ENCODE measurements at places on chromosomes 7 and 10.

GRCh38 chr10:20768843-20769242, 128.3 kb downstream of the NEBL start:
- no peak for DNase-seq

DNA sequence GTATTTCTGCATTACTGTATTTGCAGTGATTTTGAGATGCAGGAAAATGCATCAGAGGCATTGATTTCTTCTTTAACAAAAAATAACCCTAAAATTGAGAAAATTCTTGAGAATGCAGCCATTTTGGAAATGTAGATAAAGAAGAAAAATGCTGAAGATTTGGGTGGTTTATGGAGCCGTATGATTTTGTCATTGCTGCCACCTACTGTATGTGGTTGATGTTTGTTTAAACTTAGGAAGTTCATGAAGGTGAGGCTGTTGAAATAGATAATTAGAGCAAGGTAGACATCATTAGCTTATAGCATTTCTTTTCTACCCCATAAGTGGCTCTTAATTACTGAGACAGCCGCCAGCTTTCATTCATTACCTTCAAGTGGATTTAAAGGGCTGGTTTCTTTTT, 92.1 kb upstream of the SAMD8 start:
- peak; percentile 24 for DNase-seq

DNA sequence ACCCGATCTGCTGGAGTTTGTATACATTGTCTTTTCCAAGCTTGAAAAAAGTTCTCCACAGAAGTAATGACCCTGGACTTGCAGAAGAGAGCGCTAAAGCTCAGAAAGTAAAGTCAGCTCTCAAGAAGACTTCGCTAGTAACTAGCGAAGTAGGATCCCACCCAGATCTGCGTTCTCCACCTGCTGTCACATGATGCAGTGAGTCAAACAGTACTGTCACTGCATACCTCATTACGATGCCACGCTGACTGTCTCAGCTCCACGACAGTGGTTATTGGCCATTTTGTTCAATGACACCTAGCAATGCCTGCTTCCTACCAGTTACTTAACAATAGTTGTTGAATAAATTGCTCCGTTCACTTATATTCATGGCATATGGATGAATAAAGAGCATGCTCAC, 29.7 kb upstream of the SEC61G start:
- peak; percentile 72 for DNase-seq

DNA sequence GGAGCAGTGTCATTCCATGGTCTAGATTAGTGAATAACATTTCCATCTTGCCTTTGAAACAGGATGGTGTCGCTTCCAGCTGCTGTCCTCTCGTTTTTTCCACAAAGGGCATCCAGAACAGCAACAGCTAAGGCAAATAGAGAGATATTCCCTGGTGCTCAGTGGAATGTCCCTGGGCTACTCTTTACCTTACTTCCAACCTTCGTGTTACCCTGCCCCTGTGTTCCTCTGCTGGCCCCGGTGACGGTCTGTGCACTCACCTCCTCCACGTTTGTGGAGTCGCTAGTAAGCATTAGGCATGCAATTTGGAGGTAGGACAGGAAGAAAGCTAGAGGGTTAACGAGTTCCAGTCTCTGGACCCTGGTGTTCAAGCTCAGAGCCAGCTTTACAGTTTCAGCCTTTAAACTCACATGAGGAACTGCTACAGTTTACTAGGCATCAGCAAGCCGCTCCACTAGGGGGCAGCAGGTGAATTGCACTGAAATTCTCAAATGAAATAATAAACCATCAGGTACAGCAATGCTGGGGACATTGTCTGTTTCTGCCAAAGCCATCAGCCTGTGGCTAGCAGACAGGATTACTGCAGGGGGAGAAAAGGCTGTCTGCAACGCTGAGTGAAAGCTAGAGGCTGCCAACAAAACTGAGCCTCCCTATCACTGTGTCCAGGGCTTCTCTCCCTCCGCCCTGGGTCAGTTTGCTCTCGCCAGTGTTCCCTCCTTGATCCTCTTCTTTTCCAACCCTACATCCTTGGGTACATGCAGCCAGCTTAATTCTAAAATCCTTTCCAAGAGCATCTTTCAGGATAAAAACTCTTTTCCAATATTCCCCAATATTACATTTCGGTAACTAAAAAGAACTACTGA, 9.0 kb downstream of the MRPL32 start:
- DNase-seq: peak; percentile 84

- no peak for DNase-seq
These were observed 571 bp downstream of the KDM7A start for GRCh38 chr7:140176122-140176701.

DNA sequence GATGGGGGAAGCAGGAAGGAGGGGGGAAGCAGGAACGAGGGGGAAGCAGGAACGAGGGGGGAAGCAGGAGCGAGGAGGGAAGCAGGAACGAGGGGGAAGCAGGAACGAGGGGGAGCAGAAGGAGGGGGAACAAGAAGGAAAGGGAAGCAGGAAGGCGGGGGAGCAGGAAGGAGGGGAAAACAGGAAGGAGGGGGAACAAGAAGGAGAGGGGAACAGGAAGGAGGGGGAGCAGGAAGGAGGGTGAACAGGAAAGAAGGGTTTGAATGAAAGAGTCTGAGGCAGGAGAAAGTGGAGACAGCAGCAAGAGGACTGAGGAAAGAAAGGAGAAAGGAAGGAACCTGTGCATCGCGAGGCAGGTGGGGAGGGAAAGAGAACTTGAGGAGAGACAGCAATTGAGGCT, 256.6 kb downstream of the PTEN start:
- no peak for DNase-seq

- no peak for DNase-seq
These were observed 73.6 kb upstream of the NEBL start for GRCh38 chr10:20970708-20971107.

DNA sequence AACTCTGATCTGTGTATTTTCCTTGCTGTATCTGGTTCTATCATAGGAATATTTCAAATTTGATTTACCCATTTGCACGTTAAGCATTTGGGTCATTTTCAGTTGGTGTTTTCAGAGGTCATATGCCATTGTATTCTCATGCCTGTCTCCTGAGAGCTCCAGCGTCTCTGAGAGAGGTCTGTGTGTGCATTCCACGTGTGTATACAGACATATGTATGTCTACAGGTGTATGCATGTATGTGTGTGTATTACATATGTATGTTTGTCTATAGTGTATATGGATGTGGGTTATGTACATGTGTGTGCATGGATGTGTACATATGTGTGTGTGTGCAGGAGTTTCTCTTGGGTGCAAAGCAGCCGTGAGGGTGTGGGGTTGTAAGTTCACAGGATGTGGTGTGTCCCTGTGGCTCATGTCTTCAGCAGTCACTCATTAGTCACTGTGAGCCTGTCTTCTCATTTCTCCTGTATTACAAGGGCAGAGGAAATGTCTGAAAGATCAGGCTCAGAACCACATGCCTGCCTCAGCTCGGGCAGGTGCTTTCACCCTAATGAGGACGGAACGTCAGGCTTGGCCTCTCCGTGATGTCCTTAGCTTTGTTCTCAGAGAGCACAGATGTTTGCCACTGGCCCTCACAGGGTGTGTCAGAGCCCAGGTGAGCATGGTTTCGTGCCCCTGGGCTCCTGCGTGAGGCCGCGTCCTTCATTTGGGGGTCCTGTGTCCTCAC, 101.6 kb downstream of the NKX6-2 start:
- DNase-seq: no peak

DNA sequence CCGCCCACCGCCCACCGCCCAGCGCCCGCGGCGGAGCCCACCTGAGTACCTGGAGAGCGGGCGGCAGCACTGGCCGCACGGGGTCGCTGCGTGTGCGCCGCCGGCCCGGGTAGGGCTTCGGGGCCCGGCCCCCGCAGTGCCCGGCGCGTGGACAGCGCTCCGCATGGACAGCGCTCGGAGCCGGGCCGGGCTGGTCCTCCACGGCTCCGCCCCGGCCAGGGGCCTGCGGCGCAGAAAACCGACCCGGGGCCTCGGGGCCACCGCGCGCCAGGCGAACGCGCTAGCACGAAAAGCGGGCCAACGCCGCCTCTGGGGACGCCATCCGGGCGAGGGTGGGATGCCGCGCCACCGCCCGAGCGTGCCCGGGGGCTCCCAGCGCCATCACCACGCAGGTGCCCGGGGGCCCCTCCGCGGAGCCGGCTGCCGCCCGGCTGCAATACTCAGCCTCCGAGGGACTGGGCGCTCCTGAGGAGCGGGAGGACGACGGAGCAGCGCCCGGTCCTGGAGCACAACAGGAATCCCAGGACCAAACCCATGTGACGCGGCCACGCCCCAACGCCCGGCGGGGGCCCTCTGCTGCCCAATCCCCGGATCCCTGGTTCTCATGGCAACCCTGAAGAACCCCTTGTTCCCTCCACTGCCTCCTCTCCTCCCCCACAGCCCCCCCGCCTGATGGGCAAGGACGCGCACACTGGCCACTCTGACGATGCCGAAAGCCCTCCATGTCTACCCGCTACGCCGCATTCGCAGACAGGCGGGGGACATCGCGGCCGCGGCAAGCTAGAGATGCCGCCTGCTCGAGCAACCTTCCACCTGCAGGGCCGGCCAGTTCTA, at the start of gene GRB10:
GRB10 (minus strand) TSS at position 522 of the 834 bp plus-strand sequence. CDS start 50,574 bp downstream, outside the sequence.
- peak; percentile 68 for DNase-seq

DNA sequence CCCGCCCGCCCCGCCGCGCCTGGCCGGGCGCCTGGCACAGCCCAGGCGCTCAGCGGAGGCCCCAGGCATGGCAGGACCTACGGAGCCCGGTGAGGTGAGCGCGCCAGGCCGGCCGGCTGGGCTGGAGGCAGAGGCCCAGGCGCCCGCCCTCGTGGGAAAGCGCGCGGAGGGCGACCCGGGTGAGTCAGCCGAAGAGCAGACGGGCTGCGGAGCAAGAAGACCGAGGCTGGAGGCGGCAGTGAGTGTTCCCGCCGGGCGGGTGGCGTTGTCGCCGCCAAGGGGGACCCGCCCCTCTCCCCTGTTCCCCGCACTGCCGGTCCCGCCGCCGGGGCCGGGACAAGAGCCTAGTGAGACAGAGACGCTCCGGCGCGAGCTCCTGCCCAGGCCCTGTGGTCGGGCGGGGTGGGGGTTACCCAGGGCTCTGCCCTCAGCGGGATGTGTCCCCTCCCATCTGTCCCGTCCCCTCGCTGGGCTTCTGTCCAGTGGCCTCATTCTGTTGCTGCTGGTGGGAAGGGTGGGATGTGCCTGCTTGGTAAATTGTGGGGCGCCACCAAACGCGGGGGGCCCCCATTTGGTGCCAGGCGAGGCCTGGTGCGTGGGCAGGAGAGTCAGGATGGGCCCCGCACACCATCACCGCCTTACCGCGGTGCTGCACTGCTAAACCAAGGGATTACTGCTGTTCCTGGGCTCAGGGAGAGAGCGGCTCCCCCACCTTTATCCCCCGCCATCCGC, 17.0 kb upstream of the NODAL start:
- no peak for DNase-seq

DNA sequence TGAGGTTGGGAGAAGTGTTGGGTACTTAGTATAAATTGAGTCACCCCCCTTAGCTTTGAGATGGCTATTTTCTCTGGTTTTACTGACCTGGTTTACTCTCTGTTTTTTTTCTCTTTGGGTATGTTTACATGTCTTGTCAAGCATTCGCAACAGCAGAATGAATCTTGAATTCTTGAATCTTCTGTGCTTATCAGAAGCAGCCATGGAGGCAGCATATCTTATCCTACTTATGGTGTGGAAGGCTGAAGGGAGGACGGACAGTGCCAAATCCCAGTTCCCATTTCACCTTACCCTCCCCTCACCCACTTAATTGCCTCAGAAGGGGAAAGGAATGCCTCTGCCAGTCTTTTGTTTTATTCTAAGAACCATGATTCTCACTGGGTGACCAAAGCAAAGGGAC, 3.7 kb downstream of the SND1 start:
- DNase-seq: no peak

- no peak for DNase-seq
These were observed 287.6 kb downstream of the BMPER start for GRCh38 chr7:34192906-34193305.

- no peak for DNase-seq
These were observed 219.2 kb upstream of the C7orf33 start for GRCh38 chr7:148371280-148371937.

- no peak for DNase-seq
These were observed 51.1 kb downstream of the CPEB3 start for GRCh38 chr10:92239600-92240288.

DNA sequence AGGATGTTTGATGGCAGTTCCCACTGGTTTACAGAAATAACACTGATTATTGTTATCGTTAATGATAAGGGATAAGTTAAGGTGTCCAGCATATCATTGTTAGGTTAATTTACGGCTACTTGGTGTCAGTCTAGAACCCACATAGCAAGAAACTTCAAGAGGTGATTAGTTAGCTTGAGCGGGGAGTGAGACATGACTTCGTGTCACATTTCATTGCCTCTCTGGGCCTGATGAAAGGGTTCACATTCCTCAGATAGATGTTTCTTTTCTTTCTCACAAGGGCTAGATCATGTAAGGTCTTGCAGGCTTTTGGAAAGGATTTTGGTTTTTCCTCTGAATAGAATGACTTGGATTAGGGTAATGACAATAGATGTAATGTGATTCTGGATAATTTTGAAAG, 26.7 kb downstream of the WAC start:
- no peak for DNase-seq

- no peak for DNase-seq
These were observed 41.6 kb upstream of the KCNMA1 start for GRCh38 chr10:77679217-77679616.

DNA sequence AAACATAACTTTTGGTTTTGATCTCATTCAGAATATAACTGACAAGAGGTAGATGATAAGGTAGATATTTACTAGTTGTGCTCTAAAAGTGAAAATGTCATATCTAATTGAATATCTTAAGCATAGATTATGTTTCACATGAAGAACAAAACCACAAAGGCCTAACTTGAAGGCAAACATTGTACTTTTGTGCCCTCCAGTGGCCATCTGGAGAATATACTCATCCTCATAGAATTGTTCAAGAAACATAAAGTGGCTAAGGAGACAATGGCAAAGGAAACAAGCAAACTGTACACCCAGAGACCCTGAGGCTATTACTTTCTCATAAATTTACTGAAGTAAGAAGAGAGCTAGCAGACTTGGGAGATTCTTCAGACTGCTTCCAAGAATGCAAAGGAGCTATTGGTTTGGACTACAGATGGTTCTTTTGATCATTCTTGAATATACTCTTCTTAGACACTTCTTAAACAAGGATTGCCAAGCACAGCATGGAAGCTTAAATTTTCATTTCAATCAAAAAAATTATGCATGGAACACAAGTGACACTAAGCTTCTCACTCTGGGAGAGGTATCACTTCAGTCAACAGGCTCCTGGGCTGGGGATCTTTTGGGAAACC, 98.2 kb upstream of the DKK1 start:
- peak; percentile 44 for DNase-seq
